ENCODE measurements at places on chromosomes 5 and 9. TPM values are rescaled to one million over a fixed set of nuclear protein-coding genes. Genes with fewer than 3 reads are reported as not detected.

The RETREG1 gene
- 0.27 TPM for total RNA-seq

The C9orf153 gene
- 0.27 TPM for total RNA-seq

The TLR4 gene
- 139 TPM for total RNA-seq

The DNM1 gene
- total RNA-seq = 0.66 TPM

The NOXA1 gene
- 0.29 TPM for total RNA-seq

The GLRA1 gene
- total RNA-seq = not detected

The ANGPTL2 gene
- 22.1 TPM for total RNA-seq

The PALM2AKAP2 gene
- 0.22 TPM for total RNA-seq

The GLT6D1 gene
- total RNA-seq = not detected

The COL15A1 gene
- not detected for total RNA-seq

The CARD6 gene
- total RNA-seq = 44.7 TPM

The TAS2R1 gene
- total RNA-seq = not detected

The SLC4A9 gene
- not detected for total RNA-seq

The GPR151 gene
- total RNA-seq = not detected

The ANKDD1B gene
- total RNA-seq = 0.27 TPM

The CENPH gene
- 21.1 TPM for total RNA-seq

The PROB1 gene
- 1.7 TPM for total RNA-seq
